Endothelial cell of umbilical vein (primary cell): ENCODE measurements at places on chromosomes 3 and 15. TPM values are rescaled to one million over a fixed set of nuclear protein-coding genes. Genes with fewer than 3 reads are reported as not detected.

- no peak for DNase-seq
Observed at GRCh38 chr3:139109271-139109670, 64.6 kb upstream of the PRR23C start.

PYGO1 gene
- total RNA-seq: 5.7 and 7.6 TPM in 2 replicates

DNA sequence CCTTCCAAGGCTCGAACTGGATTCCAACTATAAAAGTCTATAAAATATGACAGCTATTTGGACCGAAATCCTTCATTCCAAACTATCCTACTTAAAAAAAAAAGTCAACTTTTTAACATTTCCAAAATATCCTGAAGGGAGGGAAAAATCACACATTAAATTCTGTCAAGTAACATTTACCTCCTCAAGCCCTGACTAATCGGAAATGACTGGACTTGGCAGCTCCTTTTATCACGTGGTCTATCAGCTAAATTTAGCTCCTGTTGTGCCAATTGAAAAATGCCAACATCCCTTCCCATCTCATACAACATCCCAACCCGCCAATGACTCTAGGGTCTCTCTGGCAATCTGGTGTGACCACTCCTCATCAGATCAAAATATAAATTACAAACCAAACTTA lies 297.9 kb downstream of the FHIT start:
- peak; percentile 15 for DNase-seq

WDR72 gene
- not detected in 2 replicates for total RNA-seq

SATB1 gene
- 6.2 and 6.7 TPM in 2 replicates for total RNA-seq

DNA sequence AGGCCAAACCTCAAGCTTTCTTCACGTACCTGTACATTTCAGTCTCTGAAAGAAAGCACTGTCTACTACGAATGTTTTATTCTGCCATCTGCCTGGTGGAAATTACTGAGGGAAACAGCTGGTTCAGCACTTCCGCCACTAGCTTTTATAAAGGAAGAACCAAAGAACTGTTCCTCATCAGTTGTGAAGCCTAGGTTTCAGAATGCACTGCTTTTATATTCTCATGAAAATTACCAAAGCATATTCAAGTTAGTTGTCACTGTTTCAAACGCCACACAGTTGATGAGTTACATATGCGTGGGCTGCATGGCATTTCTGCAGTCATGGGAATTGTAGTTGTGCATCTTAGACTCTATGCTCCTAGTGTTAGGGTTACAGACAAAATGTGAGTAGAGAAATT lies 21.5 kb upstream of the ZBTB38 start:
- no peak for DNase-seq

DNA sequence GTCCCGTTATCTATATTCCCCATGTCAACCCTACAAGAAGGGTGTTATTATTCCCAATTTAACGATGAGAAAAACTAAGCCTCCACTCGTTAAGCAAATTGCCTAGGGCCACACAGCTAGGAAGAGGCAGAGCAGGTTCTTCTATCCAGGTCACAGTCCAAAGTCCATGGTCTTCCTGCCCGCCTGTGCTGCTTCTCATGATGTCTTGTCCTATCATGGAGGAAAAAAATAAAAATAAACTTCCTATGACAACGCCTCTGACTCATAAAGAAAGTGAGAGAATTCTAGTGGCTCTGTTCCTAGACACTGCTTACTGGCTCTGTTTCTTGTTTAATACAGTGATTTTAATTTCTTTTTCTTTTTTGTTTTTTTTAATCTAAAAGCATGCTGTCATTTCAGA lies 9.7 kb downstream of the COL8A1 start:
- peak; percentile 83 for DNase-seq

DNA sequence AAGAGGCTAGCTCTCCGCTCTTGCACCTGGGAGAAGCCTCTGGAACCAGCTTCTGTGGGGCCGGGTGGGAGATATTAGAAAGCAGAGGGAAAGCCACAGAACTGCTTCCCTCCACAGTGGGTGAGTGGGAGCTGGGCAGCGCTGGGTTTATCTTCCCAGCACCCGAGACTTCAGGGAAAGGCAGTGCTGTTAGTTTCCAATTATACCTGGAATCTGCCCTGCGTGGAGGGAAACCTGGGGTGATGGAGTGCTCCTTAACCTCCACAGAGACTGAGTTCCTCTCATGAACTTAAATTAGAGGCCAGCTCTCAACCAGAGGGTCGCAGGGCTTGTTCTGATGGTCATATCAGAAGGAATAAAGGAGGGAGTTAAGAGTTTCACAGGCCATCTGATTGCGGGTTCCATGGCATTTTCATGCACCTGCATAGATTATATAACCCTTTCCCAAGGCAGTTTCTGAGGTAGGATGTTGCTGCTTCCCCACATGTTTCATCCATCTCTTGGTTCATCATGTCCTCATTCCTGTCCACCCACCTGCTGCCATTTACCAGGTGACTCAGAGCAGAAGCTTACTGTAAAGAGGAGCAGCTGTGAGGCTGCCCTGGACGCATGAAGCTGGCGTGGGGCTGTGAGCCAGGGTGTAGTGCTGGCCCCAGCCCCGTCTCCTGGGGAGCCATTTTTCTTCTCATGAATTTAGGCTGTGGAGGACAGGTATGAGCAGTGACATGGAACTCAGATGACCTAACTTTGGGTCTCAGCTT lies 42.5 kb downstream of the CA12 start:
- DNase-seq: no peak

FAN1 gene
- total RNA-seq: 11.7 and 12.0 TPM in 2 replicates

GRCh38 chr3:142450189-142450588 lies 2.4 kb upstream of the XRN1 start:
- no peak for DNase-seq

DNA sequence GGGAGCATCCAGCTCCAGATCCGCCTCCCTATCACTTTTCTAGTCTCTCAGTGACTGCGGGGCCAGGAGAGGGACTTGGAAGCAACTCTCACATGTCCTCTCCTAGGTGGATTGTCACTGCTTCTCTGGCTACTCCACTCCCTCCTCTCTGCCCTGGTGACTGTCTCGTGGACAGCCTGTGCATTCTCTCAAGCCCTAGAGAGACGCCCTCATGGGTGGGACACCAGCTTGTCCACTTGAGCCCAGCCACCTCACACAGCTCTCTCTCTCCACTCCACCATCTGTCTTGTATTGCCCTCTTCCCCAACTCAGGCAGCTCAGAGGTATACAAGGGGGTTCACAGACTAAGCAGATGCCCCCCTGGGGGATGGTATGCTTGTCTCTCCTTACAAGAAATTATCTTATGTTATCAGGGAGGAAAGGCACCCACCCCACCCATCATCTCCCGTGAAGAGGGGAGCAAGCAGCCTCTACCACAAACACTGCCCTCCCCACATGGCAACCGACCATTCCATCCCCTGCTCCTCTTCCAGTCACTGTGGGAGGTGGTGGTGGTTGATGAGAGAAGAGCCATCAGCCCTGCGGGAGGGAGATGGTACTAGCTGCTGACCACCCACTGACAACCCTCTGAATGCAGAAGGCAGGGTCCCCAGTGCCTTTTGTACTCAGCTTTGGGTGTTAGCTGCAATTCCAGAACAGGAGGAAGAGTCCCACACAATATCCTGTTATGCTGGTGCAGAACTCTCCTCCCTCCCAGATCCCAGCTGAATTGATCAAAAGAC lies 15.5 kb upstream of the LOXL1 start:
- no peak for DNase-seq

DNA sequence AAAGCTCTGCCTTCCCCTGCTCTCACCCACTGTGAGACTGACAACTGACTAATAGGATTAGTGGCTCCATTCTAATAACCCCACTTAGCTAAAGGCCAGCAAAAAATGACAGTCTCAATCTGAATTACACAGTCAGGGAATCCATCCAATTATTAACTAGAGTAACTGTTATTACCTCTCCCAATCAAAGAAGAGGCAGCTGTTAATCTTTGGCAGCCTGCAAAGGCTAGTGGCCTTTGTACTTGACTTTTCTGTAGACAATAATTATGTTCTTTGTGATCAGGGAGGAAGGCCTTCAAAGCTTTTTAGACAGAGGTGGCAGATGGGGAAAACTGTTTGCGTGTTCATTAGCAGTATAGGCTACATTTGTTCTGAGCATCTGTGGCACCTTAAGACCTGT lies 177.7 kb downstream of the ISL2 start:
- no peak for DNase-seq

APOD gene
- total RNA-seq: 1.8 and 2.9 TPM in 2 replicates

DNA sequence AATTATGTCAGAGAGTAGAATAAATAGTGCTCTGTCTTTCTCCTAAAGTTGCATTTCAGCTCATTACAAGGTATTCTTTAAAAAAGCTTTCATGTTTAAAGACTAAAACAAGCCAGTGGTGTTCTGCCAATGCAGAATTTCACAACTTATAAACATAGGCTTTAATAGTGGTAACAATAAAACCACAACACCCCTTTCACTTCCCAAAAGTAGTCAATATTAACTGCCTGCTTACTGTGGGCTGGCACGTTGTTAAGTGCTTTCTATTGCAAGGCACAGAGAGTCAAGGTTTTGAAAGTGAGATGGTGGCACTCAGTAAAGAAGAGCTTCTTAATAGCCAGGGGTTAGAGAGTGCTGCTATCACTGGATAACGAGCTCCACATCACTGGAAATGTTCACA lies 8.4 kb upstream of the RTP1 start:
- no peak for DNase-seq

DNA sequence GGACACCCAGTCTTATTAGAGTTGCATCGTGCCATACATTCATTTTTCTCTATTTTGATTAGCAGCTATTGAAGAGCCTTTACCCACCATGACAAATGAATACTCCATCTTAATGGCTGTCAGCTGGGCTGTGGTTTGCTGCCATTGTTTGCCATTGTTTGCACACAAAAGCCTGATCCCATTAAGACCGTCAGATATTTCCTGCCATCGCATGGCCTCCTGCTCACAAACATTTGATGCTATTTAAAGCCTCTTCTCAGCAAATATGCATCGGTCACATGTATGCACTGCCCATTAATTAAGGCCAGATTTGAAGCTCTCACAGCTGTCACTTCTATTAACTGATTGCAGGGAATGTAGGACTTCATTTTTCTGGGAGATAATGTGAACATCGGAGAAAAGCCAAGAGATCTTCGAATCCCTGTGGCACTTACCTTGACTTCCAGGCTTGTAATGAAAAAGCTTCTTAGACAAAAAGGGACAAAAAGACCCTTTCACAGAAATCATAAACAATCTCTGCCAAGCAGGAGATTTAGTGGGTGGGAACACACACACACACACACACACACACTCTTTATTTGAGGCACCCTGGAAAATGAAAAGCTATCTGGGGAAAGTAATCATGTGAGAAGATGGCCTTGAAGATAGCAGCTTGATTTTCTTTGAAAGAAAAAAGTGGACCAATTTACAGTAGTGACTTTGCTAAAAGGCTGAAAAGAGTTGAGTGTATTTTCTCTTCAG lies 175.4 kb upstream of the NR2E3 start:
- peak; percentile 63 for DNase-seq

DNA sequence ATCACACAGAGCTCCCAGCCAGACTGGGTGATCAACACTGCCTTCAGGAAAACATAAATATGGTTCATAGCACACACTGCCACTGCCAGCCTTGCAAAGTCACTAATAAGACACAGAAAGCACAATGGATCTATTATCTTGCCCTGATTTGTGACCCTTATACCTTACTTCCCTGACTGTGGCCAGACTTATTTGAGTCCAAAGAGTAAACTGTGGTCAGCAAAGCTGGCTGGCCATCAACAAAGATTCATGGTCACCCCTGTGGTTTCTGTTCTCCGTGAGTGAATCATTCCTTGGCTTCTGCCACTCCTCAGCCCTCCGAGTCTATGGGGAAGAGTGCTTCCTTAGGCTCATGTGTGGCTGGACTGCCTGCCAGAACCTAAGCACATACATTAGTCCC lies 437.7 kb downstream of the RAP2B start:
- DNase-seq: peak; percentile 87

DNA sequence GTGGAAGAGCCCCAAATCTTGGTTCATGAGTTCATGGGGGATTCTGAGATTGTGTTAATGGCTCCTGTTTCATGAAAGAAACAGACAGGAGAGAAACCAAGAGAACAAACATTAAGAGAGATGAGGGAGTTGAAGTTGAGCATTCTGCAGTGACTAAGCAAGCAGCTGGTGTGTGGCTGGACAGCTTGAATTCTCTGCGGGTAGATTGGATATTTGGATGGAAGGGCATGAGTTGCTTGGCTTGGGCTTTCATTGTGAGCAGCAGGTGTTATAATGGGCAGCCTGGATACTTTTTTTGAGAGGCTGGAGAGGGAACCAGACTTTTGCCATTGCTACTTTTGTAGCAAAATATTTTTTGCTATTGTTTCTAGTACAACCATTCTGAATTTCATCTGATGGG lies 346.8 kb upstream of the SATB1 start:
- no peak for DNase-seq

DNA sequence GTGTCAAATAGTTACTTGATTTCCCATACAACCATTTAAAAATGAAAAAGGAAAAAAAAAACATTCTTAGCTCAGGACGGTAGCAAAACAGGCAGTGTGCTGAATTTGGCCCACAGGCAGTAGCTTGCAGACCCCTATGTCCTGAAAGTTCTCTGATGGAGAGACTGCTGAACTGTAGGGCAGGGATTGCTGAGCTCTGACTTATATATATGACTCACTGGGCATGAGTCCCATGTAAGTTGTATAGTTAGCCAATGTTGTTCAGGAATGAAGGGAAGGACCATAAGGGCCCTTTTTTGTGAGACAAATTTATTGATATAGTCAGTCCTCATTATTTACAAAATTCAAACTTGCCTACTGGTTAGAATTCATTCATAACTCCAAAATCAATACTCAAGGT lies 36.9 kb upstream of the FRMD4B start:
- peak; percentile 58 for DNase-seq

PLA2G4E gene
- total RNA-seq: not detected in 2 replicates

C3orf22 gene
- not detected in 2 replicates for total RNA-seq

TSEN2 gene
- total RNA-seq: 12.1 and 12.6 TPM in 2 replicates

DNA sequence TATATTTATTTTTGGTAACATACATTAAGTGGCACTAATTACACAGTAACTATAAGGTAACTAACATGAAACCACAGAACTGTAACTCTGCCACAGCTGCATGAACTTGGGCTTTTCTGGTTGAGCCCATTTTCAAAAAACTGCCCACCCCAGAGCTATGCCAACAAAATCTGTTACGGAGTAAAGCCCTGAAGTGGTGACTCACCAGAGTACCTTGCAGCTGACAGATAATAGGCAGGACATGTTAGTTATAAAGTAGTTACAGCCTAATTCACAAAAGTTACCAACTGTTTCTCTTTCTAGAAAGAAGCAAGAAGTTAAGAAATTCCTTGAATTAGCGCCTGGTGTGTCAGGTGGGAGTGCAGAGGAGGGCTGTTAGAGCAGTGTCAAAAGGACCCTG lies 1.5 kb upstream of the GPX1 start:
- peak; percentile 34 for DNase-seq
